ENCODE measurements at places on chromosomes 2 and 18.

DNA sequence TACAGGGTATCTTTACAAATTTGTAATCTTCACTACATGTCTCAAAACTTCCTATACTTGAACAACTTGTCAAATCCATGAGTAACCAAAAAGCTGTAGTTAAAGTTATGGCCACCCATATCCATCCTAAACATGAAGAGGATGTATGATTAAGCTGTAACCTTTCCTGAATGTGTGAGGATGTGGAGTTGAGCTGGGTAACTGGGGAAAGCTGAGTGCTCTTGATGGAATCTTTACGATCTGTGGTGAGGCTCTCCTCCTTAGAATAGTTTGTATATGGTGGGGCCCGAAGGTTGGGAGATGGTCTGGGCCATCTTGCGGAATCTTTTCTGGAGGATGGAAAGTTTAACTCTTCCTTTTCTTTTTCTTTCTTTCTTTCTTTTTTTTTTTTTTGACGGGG, 29.4 kb downstream of the DPP4 start:
- DNase-seq = no peak

DNA sequence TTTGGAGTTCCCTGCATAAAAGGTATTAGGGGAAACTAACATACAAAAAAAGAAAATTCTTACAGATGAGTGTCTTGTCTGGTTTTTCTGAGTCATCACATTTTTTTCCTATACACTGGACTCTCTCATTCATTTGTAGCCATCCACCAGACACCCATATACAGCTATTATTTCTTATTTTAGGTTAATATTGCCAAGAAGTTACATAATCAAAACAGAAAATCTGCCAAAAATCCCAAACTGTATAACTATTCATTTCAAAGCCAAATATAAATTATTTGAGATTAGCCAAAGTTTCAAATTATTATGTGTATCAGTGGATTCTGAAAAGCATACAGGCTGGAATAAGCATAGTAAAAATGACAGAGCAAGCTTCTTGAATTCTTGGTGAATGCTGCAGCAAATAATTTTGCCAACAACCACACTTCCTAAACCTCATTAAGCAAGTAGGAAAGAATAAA, 191.2 kb downstream of the NCKAP5 start:
- no peak for DNase-seq

DNA sequence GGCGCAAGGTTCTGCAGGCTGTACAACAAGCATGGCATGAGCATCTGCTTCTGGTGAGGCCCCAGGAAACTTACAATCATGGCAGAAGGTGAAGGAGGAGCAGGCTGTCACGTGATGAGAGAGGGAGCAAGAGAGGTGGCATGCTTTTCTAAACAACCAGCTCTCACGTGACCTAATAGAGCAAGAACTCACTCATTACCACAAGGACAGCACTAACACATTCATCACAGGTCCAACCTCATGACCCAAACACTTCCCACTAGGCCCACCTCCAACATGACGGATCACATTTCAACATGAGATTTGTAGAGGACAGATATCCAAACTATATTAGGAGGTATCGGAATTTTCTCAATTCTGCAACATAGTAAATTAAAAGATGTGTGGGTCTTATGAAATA, 108.8 kb upstream of the DLX2 start:
- DNase-seq = no peak

DNA sequence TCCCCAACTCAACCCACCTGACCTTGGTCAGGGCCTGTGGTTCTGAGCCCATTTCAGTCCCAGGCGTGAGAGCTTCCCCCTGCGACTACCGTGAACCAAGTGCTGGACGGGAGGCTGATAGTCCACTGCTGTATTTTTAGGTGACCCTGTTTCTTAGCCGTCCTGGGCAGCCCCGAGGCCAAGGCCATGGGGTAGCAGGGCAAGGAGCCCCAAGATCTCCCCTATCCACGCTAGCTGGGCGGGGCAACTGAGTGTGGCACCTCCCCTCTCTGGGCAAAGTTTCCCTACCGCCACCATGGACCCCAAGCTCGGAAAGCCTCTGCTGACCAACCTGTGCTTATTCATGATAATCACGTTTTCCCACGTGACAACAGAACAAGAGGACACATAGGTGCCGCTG, 583 bp upstream of the KLHL30 start:
- DNase-seq = no peak

GRCh38 chr2:27572998-27573429, 9.8 kb upstream of the ZNF512 start:
- DNase-seq = no peak

DNA sequence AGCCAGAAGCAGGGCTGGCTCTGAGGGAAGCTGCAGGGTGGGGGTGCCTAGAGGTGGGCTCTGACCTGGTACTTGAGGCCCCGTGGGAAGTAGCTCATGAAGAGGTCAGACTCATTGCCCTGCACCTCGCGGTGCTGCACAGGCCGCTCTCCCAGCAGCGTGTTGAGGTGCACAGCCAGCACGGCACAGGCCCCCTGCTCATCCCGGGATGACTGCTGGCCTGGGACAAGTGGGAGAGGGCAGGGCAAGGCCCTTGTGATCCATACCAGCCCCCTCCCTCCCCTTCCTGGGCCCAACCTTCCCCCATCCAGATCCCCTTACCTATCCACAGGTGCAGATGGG, 8.7 kb downstream of the CAPG start:
- DNase-seq = no peak

DNA sequence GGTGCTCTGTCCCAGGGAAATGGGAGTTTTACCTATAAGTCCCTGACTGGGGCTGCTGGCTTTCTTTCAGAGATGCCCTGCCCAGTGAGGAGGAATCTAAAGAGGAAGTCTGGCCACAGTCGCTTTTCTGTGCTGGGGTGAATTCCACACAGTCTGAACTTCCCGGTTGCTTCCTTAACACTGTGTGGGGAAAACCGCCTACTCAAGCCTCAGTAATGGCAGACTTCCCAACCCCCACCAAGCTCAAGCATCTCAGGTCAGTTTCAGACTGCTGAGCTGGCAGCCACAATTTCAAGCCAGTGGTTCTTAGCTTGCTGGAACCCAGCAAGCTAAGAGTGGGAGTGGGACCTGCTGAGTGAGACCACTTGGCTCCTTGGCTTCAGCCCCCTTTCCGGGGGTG, 54.9 kb downstream of the NUP35 start:
- DNase-seq = no peak

- no peak for DNase-seq
These were observed 902.8 kb downstream of the EPHA4 start for GRCh38 chr2:220669324-220669723.

- no peak for DNase-seq
These were observed 9.1 kb upstream of the MYO5B start for GRCh38 chr18:50203801-50204604.

DNA sequence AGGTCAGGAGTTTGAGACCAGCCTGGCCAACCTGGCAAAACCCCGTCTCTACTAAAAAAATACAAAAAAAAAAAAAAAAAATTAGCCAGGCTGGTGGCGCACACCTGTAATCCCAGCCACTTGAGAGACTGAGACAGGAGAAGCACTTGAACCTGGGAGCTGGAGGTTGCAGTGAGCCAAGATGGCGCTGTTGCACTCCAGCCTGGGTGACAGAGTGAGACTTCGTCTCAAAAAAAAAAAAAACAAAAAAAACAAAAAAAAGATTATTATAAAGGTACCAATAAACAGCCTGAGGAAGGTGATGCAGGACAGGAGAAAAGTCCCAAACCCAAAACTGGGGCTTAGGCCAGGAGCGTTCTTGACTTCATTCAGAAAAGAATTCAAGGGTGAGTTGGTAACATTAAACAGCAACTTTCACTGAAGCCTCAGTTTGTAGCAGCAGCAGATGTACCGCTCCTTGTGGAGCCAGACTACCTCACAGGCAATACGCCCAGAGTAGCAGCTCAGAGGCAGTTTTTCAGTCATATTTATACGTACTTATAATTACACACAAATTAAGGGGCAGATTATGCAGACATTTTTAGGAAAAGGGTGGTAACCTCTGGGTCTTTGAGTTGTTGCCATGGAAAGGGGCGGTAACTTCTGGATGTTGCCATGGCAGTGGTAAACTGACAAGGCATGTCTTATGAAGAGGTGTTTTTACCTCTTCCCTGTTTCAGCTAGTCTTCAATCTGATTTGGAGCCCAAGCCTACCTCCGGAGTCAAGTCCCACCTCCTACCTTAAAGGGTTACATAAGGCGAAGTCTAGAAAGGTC, 1596.6 kb upstream of the CELF4 start:
- no peak for DNase-seq

DNA sequence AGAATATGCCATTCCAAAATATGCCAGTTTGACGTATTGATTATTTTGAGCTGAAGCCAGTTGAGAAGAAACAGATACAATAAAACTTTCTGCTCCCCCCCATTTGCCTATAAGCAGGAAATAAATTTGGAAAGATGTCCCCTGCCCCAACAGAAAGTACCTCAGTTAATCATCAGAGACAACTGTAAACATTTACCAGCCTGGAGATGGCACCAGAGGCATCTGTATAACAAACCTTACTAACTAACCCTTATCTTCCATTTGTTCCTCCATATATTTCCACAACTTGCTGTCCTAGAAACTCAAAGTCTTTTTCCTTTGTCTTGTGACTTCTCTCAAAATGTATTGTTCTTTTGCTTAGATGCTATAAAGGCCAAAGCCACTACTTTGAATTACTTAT, 93.8 kb downstream of the AKAIN1 start:
- DNase-seq = no peak

- DNase-seq = no peak
These were observed 98.9 kb upstream of the EPC2 start for GRCh38 chr2:148545390-148546256.

DNA sequence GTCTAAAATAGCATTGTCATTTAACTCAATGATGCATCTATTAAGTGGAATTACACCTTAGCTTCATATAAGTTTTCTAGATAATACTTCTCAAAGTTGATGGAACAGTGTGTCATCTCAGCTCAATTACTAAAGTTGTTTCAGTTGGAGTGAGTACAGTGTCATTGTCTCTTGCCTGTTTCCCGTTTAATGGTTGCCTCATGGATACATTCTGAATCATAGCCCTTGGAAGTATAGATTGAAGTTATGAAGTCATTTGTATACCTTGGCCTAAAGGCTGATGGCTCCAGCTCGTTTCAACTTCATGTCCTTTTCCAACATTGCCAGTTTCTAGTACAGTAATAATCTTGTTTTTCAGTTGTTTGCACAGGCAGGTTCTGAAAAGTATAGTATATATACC, 130.5 kb upstream of the NOSTRIN start:
- DNase-seq = no peak

DNA sequence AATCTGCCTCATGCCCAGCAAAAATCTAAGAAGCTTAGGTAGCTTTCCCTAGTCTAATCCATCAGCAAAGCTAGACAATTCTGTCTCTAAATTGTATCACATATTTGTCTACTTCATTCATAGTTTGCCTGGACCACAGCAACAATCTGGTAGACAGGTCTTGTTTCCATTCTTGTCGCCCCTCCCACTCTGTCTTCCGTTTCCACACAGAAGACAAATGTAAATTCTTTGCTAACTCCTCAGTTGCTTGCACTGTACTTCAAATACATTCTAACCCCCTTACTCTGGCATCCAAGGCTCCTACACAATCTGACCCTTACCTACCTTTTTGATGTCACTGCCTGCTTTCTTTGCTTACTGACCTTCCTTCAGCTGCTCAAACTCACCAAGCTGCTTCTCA, 40.1 kb downstream of the THUMPD2 start:
- no peak for DNase-seq

- DNase-seq = no peak
These were observed 147.4 kb upstream of the GPC1 start for GRCh38 chr2:240288087-240288521.

DNA sequence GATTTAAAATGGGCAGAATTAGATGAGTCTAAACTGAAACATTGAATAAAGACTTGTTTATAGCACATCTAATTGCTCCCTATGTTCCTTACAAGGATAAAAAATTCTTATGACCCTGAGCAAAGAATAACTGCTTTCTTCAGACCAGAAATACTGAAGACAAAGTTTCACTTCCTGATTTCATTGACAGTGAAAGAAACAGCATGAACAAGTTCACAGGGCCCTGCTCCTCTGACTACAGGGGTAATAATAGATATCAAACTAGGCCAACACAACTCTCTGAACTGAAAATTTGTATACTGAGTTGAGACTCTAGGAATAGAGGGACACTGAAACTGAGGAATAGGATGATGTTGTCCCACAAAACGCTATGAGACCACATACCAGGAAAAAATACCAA, 1383.3 kb upstream of the CDH2 start:
- no peak for DNase-seq

DNA sequence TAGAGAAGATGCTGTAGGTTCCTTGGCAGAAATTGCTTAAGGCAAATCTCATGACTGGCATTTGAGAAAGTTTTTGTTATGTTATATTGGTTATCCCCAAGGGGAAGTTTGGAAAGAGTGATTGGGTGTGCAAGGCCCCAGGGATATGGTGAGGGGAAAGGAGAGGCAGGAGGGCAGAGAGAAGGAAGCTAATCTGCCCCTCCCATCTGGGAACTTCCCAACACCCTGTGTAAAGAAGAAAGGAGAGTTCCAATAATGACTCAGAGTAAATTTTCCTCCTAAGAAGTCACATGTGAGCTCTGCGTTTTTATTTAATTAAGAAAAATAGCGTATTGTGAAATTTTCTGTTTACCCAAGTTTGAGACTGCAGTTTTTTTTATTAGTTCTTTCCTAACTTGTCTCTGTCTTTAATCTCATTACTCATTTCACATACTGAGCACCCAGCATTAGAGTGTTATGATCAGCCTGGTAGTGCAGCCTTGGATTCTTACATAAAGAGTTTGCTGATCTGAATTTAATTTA, 3.1 kb upstream of the KYNU start:
- no peak for DNase-seq

DNA sequence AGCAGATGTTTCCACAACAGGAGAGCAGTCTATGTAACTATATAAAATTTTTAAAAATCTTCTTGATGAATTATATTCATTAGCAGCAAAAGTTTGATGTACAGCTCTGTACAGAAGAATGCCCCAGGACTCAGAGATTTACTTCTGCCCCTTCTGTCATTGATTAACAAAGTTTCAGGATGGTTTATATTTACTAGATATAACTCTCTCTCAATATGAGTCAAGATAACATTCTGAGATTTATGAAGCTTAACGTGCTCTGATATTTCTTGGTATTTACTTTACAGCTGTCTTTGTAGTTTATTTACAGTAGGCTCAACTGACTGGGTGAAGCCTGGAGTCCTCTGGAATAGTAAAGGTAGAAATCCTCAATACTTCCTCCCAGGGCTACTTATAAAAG, 93.6 kb upstream of the HNMT start:
- DNase-seq = no peak

GRCh38 chr2:171084128-171084527, 76.6 kb downstream of the TLK1 start:
- DNase-seq = no peak
